ENCODE measurements at places on chromosomes 3 and 15.

DNA sequence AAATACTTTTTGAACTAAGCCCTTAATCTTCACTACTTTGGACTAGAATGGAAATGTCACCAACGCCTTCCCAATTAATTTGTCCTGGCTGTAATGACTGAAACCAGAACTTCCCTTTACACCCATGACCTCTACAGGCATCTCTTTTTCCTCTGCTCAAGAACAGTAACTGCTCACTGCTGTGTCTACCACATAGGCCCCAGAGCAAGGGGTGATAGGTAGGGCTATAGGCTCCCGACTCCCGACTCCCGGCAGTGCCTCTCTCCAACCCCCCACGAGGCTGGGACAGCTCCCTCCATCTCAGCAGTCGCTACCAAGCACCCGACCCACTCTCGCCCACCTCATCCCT, 384 bp upstream of the LEKR1 start:
- DNase-seq = peak; percentile 46

GRCh38 chr3:133488785-133489367, 84.6 kb upstream of the CDV3 start:
- DNase-seq = no peak

- DNase-seq = no peak
These were observed 920.9 kb downstream of the TUSC7 start for GRCh38 chr3:117630469-117630868.

- DNase-seq = no peak
These were observed 85.8 kb upstream of the SATB1 start for GRCh38 chr3:18510947-18511346.

- DNase-seq = peak; percentile 97
These were observed 218 bp upstream of the MAPKAPK3 start for GRCh38 chr3:50616770-50617095.

GRCh38 chr3:137709011-137709601, 55.0 kb upstream of the SOX14 start:
- DNase-seq = no peak

- no peak for DNase-seq
These were observed 53.8 kb upstream of the CADM2 start for GRCh38 chr3:84904816-84905555.

GRCh38 chr15:99106417-99107220, 1.7 kb downstream of the SYNM start:
- DNase-seq = no peak

DNA sequence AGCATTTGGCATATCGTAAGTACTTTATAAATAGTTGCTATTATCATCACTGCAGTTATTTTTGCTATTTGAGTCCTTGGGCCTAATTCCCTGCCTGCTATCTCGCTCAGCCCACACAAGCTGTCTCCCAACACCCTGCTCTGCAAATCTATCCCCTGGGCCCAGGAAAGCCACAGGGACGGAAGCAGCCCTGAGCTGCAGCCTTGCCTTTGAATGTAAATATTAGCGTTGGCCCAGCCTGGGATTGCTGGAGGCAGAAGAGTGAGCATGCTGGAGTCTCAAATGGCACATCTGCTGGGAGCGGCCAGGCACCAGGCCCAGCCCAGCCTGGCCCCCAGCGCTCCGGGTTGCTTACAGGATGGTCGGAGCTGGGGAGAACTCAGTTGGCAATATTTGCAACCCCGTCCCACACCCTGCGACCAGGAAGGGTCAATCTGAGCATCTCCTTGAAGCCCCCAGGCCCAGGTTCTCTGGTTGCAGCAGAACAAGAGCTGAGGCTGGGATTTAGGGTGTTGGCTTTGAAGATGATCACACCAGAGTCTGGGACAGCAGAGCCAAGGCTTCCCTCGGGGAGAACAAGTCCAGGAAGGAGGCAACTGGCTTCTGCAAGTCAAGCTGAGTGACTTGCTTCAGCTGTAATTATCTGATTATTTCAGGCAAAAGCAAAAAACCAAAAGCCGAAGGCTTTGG, 529.6 kb downstream of the SHQ1 start:
- DNase-seq = no peak

- no peak for DNase-seq
These were observed 9.8 kb downstream of the SYNM start for GRCh38 chr15:99114511-99115299.

GRCh38 chr3:87426918-87427317, 150.5 kb upstream of the POU1F1 start:
- DNase-seq = no peak

All from frontal cortex (tissue), 4 donors.